ENCODE measurements at places on chromosomes 13 and 19. TPM values are rescaled to one million over a fixed set of nuclear protein-coding genes. Genes with fewer than 3 reads are reported as not detected.

Gene PPP1R13L
- 20.2 TPM for total RNA-seq

Gene ZNF66
- 3.3 TPM for total RNA-seq

Gene ATXN8OS
- not detected for total RNA-seq

Gene SLC17A7
- total RNA-seq: not detected

Gene TMPRSS9
- not detected for total RNA-seq

Gene FARP1
- total RNA-seq: 33.2 TPM

Gene CEACAM16
- not detected for total RNA-seq

Gene CRX
- not detected for total RNA-seq

Gene IL4I1
- total RNA-seq: 0.34 TPM

Gene ATP4B
- total RNA-seq: not detected

Gene RPL18
- total RNA-seq: 2,578 TPM

Gene UPF3A
- total RNA-seq: 14.0 TPM

Gene GIPC1
- total RNA-seq: 199 TPM

Gene CYP4F2
- not detected for total RNA-seq

Gene KDELR1
- 67.5 TPM for total RNA-seq

Gene C3
- 260 TPM for total RNA-seq

Gene GPR183
- not detected for total RNA-seq

Gene ASF1B
- 0.28 TPM for total RNA-seq
